ENCODE measurements at places on chromosomes 3 and 15.

GRCh38 chr15:33104212-33104611 is 90.3 kb downstream of the FMN1 start:
- no peak for DNase-seq

DNA sequence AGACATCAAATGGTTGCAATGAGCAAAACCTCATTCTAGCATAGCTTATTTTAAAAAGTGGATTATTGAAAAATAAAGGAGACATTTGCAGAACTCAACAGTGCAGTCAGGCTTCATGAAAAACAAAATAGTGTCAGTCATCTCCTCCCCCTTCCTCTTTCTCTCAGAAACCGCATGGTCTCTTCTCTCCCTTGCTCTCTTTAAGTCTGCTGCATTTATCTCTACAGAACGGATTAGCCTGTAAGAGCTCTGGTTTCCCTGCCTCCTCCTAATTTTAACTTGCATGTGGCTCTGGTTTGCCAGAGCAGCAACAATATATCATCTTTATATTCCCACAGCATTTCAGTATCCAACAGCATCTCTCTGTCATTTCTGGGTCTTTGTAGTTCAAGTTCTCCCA is 609.0 kb downstream of the MECOM start:
- no peak for DNase-seq

DNA sequence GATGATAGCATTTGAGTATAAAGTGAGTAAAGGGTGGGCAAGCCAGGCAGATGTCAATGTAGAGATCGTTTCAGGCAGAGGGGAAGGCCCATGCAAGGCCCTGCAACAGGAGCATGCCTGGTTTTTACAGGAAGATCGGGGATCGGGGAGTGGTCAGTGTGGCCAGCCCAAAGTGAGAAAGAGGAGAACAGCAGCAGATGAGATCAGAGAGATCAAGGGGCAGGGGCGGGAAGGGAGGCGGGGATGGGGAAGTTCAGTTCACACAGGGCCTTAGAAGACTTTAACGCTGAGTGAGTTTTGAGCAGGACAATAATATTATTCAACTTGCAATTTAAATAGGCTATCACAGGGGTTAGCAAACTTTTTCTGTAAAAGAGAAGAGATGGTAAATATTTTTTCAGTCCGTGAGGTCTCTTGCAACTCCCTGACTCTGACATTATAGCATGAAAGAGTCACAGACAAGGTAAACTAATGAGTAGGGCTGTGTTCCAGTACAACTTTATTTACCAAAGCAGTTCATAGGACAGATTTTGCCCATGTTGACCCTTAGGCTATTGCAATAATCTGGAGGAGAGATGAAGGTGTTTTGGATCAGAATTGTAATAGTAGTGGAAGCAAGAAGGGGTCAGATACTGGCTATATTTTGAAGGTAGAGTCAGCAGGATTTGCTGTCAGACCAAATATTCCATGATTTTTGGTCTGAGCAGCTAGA is 12.4 kb upstream of the CD47 start:
- DNase-seq, result no peak

- DNase-seq, result peak; percentile 49
These were observed 24.3 kb downstream of the PGPEP1L start for GRCh38 chr15:98983334-98983733.

- DNase-seq, result no peak
These were observed 93.6 kb upstream of the OSTN start for GRCh38 chr3:191105418-191105817.

- no peak for DNase-seq
These were observed 7.1 kb upstream of the PLCB2 start for GRCh38 chr15:40314723-40315276.

All from left lung (tissue), 14 donors.